ENCODE measurements at places on chromosomes 1 and 21. TPM values are rescaled to one million over a fixed set of nuclear protein-coding genes. Genes with fewer than 3 reads are reported as not detected.

The NBPF10 gene
- 1.2 TPM for total RNA-seq

DNA sequence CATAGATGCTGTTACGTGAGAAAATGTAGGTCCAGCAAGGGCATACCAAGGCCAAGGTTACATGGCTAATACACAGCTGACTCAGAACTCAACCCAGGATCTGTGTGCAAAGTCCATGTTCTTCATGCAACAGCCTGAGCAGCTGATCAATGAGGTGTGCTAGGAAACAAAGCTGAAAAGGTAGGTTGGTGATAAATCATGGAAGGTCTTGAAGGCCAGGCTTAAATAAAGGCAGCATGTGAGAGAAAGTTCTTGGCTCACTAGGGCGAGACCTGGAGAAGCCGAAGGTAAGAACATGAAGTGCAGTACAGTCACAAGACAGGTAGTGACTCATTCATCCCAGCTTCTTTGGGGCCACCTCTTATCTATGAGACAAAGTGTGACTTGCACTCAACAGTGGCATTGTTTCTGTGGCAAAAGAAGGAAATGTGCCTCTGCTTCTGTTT, 33.4 kb downstream of the TLR5 start:
- DNase-seq: no peak

GRCh38 chr1:230102472-230102871, 35.4 kb downstream of the GALNT2 start:
- DNase-seq: no peak

DNA sequence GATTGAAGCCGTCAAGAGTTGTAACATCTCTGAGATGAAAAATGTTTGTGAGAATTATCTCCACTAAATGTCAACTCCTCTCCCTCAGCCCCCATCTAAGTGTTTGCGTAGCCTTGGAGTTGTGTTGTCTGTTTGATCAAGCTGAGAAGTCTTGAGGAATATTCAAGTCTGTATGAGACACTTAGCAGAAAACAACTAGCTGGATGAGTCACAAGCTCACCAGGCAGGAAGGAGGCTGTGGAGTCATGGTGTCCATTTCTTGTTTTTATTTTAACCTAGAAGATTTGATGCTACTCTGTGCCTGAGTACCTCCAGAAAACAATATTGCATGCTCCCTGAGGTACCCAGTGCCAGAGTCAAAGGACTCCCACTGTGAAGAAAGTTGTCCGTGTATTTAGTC, 211.6 kb upstream of the PLXNA2 start:
- DNase-seq: no peak

- no peak for DNase-seq
Observed at GRCh38 chr1:246450611-246451251, 56.3 kb downstream of the SMYD3 start.

The EDN2 gene
- total RNA-seq: 0.33 TPM

- no peak for DNase-seq
Observed at GRCh38 chr1:235207209-235207565, 46.1 kb upstream of the RBM34 start.

DNA sequence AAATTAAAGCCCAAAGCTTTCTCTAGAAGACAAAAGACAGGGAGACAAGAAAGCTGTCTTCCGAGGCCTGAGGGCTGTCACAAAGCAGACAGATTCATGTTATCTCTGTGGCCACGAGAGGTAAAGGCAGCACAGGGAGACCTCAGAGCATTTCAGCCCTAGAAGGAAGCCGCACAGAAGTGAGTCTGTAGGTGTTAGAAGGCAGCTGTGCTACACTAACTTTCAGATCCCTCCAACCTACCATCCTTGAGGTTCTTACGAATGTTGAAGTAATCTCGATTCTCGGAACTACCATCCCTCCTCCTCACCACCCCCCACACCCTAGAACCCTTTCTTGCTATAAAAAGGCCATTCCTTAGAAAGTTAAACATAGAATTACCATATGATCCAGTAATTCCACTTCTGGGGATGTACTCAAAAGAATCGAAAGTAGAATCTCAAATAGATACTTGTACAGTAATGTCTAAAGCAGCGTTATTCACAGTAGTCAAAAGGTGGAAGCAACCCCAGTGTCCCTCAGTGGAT, 21.5 kb upstream of the LYST start:
- DNase-seq: no peak

The ARMH1 gene
- total RNA-seq: 2.7 TPM

DNA sequence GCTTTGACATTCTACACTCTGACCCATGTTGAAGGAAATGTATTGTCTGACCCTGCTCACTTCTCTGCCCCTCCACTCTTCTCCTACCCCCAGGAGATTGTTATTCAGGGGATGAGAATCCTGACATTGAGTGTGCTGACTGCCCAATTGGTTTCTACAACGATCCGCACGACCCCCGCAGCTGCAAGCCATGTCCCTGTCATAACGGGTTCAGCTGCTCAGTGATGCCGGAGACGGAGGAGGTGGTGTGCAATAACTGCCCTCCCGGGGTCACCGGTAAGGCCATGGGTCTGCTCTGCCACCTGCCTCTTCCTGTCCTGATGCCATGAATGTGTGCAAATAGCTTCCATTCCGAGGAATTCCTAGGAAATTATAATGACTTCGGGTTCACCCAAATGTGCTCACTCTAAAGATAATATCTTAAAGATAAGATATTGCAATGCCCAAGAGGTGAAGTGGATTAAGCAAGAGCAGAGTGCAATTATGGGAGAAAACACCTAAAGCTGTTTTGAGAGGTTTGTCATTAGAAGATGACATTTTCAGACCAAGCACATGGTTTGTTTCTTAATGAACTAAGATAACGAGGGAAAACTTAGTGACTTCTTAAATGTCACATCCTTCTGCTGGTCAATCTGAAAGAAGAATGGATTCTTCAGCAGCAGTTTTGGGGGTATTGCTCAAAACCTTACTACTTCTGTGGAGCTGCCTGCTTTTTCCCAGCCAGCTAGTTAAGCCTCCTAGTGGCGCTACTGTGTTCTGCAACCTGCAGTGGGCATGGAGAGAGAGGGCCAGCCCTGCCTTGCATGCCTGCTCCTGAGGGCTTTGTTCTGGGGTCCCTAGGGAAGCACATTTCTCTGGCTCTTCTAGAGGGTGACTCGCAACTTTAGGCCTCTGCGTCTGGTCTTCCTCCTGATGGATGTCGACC, 41.6 kb downstream of the LAMC2 start:
- peak; percentile 59 for DNase-seq

DNA sequence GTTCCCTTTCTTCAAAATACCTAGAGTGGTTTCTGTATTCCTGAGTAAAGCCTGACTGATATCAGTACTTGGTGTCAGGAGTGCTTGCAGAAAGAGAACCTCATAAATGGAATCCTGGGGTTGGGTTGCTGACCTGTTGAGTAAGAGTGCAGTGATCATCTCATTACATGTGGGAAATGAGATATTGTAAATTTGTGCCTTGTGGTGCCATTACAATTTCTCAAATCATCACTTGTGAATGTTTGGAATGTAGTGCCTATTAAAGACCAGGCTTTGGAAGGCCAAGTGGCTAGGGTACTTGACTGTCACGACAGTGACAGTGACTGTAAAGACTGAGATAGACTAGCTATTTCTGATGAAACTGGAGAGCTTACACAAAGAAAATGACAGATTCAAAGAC, 176.7 kb upstream of the CTTNBP2NL start:
- DNase-seq: no peak

The RUNX1 gene
- 5.4 TPM for total RNA-seq

GRCh38 chr1:78168306-78168705, 122.5 kb downstream of the GIPC2 start:
- no peak for DNase-seq

- no peak for DNase-seq
Observed at GRCh38 chr1:243415663-243416408, 160.0 kb downstream of the SDCCAG8 start.

The OR2L5 gene
- total RNA-seq: not detected

The KRTAP10-6 gene
- total RNA-seq: not detected

The KNCN gene
- total RNA-seq: not detected

DNA sequence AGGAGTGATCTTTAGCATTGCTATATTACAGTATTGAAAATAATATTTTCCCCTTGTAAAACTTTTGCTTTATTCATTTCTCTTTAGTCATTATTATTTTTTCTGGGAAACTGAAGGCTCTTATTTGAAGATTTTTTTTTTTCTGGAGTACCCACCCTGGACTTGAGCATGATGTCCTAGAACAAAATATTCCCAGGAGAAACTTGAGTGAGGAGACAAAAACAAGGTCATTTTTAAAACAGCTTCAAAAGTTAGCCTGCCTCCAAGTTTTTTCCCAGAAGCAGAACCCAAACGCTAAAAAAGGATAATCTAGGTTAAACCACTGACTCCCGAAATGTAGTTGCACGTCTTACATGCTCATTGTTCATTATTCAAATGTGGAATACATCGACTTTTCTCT, 160.2 kb upstream of the KCTD3 start:
- DNase-seq: no peak

- DNase-seq: no peak
Observed at GRCh38 chr1:216626394-216627067, 96.7 kb downstream of the ESRRG start.

The CFAP107 gene
- not detected for total RNA-seq

- DNase-seq: no peak
Observed at GRCh38 chr1:232909752-232910151, 40.7 kb upstream of the NTPCR start.

- DNase-seq: no peak
Observed at GRCh38 chr1:89698624-89699023, 65.7 kb downstream of the LRRC8C start.

The UBE2U gene
- not detected for total RNA-seq

DNA sequence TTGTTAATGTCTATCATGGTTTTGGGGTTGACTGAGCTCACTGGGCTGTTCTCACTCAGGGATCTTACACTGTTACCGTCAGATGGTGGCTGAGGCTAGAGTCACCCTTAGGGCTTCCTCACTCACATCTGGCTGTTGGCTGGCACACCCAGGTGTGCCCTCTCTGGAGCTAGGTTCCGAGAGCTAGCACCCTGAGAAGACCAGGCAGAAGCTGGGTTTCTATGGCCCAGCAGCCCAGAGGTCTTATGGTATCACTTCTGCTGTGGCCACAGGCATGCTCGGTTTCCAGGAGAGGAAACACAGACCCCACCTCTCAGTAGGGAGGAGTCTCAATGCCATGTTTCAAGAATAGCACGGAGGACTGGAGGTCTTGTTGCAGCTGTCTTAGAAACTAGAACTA, 20.7 kb upstream of the KIF1B start:
- DNase-seq: no peak

- DNase-seq: no peak
Observed at GRCh38 chr1:15678578-15678977, 5.5 kb upstream of the PLEKHM2 start.

GRCh38 chr1:1206376-1206965, at the start of gene TNFRSF18:
TNFRSF18 (minus strand) TSS chr1:1206592; CDS start chr1:1206571, 21 bp downstream.
- DNase-seq: no peak

The PTPN14 gene
- 1.6 TPM for total RNA-seq

DNA sequence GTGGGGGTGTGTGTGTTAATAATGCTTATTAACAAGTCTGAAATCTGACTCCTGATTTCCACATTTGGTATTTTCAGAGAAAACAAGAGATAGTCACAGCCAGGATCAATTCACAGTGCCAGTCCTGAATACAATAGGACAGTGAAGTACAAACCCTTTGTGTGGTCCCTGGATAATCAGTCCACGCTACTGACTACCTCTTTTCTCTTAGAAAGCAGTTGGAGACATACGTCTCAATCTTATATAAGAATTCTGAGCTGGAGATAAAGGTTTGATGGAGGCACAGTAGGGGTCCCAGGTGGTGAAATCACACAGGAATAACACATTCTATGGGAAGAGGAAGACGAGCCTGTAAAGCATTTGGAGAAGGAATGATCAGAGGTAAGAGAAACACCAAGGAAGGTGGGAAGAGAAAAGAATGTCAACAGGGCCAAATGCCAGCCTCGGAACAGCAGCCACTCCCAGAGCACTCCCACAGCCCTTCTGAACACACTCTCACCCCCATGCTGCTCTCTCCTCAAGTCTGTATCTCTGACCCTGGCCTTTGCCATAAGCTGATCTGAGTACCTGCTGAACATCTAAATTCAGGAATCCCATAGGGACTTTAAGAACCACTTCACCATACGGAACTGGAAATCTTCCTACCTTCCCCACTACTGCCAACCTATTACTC, 48.6 kb downstream of the TRAF5 start:
- no peak for DNase-seq

- no peak for DNase-seq
Observed at GRCh38 chr21:20789729-20790500, 208.3 kb upstream of the NCAM2 start.

DNA sequence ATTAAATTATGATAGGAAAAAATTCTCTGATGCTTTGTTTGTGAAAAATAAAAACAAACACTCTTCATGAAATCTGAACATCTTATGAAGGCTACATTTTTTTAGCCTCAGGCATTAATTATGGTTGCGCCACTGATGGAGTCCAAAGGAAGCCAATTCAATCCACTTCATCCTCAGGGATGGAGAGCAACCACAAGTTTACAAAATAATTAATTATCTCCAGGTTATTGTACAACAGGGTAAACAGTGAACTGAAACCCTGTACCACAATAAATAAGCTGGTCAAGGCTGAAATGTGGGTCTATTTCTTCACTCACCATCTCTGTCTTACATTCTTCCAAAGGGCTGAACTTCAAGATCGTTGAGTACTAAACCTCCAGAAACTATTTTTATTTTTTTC, 49.2 kb downstream of the MRPL39 start:
- DNase-seq: no peak

GRCh38 chr1:175158170-175158591, 34.4 kb downstream of the KIAA0040 start:
- DNase-seq: no peak

- no peak for DNase-seq
Observed at GRCh38 chr21:30707409-30707808, 11.2 kb downstream of the KRTAP21-3 start.

The DARS2 gene
- 14.6 TPM for total RNA-seq

The TRPM2 gene
- total RNA-seq: 0.95 TPM

The ROR1 gene
- total RNA-seq: 0.56 TPM

The SYT11 gene
- total RNA-seq: 1.5 TPM

DNA sequence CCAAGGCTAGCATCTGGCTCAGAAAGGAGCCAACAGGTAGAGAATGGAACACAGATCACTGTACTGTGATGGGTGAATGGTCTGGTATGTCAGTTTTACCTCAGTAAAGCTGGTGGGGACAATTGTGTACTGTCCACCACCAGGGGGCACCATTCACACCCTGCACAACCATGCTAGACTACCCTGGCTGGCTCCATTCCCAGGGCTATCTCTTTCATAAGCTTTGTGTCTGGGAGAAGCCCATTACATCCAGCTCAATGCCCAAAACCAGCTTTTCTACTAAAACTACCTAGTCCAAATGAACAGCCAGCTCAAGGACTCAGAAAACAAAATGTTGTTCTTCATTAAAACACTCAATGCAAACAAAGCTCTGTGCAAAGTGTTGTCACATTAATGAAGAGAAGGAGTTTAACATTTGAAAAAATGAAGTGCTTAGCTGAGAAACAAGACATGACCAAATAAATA, 62.0 kb upstream of the RASAL2 start:
- peak; percentile 97 for DNase-seq

GRCh38 chr1:232038706-232039677, 412.4 kb downstream of the DISC1 start:
- DNase-seq: no peak

The TP73 gene
- 0.05 TPM for total RNA-seq

The CHI3L2 gene
- total RNA-seq: 0.58 TPM
